Right lung (tissue), 10 donors: ENCODE measurements at places on chromosomes 5 and 9.

GRCh38 chr5:132436936-132437335, 53.6 kb downstream of the IRF1 start:
- DNase-seq: no peak

GRCh38 chr9:108239696-108240321, 616.0 kb downstream of the ACTL7B start:
- DNase-seq: no peak

DNA sequence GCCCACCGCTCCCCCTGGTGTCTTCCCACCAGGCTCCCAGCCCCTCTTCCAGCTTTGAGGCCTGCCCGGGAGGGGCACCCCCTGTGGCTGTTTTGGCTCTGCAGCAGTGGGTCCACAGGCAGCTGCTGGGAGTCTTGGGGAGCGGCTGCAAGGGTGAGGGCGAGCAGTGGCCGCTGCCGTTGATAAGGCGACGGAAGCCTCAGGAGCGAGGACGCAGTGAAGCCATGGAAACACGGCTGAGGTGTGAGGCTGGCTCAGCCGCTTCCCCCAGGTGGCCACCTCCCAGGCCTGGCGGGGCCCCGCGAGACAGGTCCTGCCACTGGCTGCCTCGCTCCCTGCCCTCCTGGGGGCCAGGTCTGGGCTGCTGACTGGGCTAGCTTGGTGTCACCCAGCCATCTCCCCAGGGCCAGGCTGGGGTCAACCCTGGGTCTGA, 41.5 kb downstream of the CXXC5 start:
- DNase-seq: no peak

DNA sequence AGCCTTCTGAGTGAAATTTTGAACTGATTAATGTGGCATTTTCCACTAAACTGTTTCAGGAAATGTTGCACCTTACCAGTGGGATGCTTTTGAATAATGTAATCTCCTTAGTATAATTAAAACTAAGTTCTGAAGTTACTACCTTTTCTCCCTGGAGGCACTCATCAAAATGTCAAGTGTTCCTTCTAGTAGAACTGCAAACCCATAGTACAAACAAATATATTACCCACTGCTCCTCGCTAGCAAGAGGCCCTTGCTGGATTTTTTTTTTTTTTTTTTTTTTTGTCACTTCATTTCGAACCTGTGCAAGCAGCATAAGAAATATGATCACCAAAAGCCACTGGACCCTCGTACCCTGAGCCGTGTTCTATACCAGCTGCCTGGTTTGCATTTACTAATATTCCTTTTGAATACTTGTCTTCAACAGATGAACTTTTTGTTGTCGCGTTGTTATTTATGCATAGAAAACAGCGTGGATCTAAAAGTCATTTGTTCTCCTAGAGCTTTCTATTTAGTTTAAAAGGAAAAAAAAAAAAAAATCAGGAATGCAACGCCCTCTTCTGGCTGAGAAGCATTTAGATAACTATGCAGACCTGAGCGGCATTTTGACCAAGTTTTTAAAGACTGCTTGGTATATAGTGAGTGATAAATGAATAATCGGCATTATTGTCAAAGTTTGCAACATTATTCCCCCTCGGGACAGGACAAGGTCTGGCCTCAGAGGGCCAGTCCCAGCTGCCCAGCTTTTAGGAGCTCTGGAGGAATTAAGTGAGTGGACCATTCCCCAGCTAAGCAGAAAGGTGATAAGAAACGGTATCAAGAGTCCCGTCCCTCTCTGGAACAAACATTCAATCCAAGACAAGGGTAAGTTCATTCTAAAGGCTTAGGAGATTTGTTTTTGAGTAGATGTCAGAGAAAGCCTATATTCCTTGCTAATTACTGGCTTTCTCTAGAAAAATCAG, 162.5 kb upstream of the KIF2A start:
- DNase-seq: peak; percentile 46

GRCh38 chr5:169836835-169837536, 143.3 kb downstream of the INSYN2B start:
- DNase-seq: no peak

- DNase-seq: peak; percentile 68
Measured at GRCh38 chr5:163564321-163564938, 59.0 kb downstream of the MAT2B start.

GRCh38 chr5:33857037-33857436, 34.8 kb downstream of the ADAMTS12 start:
- DNase-seq: no peak

DNA sequence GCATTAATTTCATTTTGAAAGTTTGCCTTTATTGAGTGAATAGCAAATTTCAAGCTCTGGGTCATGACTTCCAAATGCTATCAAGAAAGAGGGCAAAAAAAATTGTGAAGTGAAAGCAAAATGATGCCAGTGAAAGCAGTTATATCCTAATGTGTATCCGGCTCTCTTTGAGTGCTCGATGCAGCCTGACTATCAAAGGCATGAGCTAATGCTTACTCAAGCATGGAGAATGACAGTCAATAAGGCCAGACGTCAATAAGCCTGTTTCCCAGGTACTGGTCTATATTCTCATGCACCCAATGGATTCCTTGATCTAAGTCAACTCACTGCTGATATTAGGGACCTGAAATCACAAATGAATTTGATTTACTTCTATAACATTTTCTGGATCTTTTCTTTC, 435.5 kb downstream of the CAAP1 start:
- no peak for DNase-seq
